ENCODE measurements at places on chromosomes 6 and 20.

- no peak for DNase-seq
These were observed 45.7 kb upstream of the TPD52L1 start for GRCh38 chr6:125107896-125108295.

DNA sequence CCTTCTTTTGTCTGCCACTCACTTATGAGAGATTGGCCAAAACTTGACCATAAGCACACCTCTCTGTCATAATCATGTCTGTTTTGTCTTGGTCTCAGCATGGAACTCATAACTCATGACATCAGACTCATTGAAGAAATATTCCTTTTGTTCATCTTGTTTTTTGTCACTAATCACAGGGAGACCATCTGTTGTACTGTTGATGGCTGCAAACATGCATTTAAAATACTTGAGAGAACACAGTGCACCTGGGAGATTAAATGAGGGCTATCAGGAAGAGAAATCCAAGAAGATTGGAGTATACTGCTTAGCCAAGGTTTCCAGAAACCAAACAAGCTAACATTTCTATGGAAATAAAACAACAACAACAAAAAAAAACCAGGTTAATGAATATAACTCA, 689.7 kb downstream of the EPM2A start:
- no peak for DNase-seq

GRCh38 chr20:23244916-23245552, 105.6 kb upstream of the NXT1 start:
- DNase-seq = no peak

DNA sequence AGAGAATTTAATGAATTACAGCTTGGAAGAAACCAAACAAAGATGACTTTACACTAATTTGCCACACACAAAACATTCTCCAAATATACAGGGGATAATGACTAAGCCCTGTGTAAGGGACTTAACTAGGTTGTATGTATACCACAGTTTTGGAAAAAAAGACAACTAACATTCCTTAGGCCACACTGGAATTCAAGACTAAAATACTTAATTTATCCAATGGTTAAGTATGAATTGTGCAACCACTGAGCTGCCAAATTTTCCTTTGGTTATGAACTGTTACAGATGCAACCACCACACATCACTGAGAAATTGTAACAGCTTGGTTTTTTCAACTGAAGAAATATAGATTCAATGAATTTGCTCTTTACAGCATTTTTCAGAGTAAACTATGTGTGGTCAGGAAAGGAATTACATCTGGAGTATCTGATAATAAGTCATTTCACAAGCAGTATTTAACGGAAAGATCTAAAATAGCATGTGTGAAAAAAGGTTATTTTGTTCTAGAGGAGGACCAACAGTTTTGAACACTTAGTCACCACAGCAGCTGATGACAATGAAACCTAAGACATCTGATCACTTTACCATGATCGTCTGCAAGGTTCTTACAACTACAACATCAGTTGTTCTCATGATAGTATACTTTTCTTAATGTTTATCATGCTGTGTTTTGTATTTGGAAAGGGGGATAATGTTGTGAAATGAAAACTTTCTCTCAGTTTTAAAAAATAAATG, 318.8 kb downstream of the BCKDHB start:
- peak; percentile 2 for DNase-seq

DNA sequence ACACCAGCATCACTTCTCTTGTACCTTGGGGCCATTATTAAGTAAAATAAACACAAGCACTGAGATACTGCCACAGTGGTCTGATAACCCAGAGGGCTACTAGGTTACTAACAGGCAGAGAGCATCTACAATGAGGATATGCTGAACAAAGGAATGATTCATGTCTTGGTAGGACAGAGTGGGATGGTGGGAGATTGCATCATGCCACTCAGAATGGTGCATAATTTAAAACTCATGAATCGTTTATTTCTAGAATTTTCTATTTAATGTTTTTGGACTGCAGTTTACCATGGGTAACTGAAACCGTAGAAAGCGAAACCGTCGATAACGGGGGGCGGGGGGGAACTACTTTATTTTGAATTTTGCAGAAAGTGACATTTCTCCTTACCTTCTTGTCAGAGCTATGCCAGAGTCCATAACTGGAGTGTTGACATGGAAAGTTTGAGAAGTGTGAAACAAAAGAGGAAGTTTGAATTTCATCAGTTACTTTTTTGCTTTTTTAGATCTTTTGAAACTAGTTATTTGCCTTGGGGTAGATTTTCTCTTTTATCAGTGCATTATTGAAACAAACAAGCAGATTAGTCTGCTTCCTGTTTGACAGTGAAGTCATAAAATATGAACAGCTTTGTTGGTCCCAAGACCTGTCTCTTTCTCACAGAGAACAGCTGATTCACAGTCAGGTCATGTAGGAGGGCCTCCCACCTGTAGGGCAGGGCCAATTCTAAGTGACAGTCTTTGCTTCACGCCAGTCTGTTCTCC, 124.9 kb downstream of the KLHL32 start:
- no peak for DNase-seq

DNA sequence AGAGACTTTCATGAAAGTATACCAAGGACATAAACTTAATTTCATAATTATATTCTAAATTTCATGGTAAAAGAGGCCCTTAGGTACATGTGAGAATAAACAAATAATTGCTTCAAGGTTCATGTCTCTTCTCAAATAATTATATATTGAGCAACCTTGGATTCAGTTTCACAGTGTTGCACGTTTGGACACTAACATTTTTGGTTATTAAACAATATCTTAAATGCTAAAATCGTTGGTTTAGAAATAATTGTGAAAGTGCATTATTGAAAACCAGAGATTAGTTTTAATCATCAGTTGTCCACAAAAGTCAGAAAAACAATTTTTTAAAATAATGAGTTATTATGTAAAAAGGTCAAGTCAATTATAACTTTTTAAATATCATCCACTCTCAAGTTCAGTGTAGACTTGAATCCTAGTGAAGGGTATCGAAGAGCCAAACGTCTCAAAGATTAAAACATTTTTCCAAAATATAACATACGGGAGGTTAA, 227.1 kb upstream of the DEFB112 start:
- DNase-seq = no peak

- no peak for DNase-seq
These were observed 27.6 kb upstream of the RIMS4 start for GRCh38 chr20:44837946-44838345.

DNA sequence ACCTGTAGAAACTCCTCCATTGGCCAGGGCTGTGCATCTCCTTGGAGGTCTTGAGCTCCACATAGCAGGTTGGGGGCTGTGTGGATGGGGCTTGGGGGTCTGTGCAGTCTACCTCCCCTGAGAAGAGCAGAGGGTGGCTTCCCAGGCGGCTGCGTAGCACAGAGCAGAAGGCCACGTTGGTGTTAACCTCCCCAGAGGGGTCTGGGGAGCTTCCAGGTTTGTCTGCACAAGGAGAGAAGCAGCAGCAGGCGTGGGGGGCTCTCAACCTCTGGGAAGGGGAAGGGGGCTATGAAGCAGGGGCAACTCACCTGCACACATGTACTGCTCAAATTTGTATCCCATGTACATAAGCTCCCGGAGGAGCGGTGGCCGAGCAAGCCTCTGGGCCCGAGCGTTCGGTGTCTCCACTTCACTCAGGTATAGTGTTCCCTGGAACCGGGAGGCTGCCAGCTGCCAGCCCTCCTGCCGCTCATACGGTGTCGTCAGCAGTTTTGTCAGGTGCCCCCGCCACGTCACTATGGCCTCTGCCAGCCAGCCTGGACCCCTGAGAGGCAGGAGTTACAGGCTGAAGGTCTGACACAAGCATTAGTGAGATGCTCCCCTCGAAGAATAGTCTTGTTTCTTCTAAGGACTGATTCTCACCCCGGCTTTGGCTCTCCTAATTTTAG, 1.2 kb downstream of the DXO start:
- no peak for DNase-seq
